ENCODE measurements at places on chromosomes 6 and 20. TPM values are rescaled to one million over a fixed set of nuclear protein-coding genes. Genes with fewer than 3 reads are reported as not detected.

- no peak for DNase-seq
These were observed 381 bp downstream of the MAP3K7 start for GRCh38 chr6:90586546-90586835.

GRCh38 chr6:128482642-128483041, 37.8 kb downstream of the PTPRK start:
- no peak for DNase-seq

- no peak for DNase-seq
These were observed 52.4 kb upstream of the ERVFRD-1 start for GRCh38 chr6:11163932-11164331.

GRCh38 chr6:70806086-70806485, 138.4 kb downstream of the SMAP1 start:
- no peak for DNase-seq

- DNase-seq: peak; percentile 18
These were observed 67.1 kb upstream of the NOTCH4 start for GRCh38 chr6:32290886-32291450.

GRCh38 chr6:56953597-56954402, 1.1 kb upstream of the BEND6 start:
- DNase-seq: no peak

SKIC2 gene
- 42.1 TPM for total RNA-seq

HCRTR2 gene
- total RNA-seq: not detected

C20orf144 gene
- total RNA-seq: not detected

Data from glomerular endothelial cell (primary cell).